ENCODE measurements at places on chromosomes 6 and 20.
A peak's percentile ranks its signal among the peaks of the same experiment; 100 is the strongest.

DNA sequence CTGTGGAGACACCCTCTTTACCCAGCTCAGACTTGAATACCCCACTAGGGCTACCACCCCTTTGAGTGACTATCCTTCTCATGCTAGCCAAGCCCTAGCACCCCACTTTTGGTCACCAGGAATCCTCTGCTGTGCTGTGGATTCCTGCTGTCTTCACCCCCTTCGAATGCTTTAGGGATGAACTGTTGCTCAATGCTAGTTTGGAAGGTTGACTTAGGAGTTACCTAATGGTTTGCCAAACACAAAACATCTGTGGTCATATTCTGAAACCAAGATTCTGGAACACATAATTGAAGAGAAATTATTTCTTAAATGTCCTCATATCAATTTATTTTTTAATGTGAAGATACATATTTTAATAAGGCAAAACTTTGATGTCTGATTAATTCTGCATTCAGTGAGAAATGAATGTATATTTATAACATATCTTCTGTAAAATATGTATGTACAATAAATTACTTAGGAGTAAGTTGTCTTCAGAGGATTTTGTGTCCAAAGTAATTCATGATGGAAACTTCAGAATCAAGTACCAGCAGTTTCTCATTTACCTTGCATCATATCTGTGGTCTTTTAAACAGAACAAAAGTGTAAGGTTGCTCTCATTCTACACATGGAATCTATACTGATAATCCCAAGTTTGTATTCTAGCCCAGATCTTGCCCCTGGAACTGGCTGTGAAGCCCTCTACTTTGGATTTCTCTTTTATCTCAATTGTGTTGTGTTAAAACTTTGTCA is 46.9 kb downstream of the TMEM200A start:
- DNase-seq: no peak

- DNase-seq: no peak
Observed at GRCh38 chr6:107533415-107534059, 43.6 kb downstream of the SOBP start.

- DNase-seq: no peak
Observed at GRCh38 chr20:9375221-9375681, 139.1 kb upstream of the LAMP5 start.

GRCh38 chr20:56987986-56988385 is 278.5 kb downstream of the BMP7 start:
- no peak for DNase-seq

DNA sequence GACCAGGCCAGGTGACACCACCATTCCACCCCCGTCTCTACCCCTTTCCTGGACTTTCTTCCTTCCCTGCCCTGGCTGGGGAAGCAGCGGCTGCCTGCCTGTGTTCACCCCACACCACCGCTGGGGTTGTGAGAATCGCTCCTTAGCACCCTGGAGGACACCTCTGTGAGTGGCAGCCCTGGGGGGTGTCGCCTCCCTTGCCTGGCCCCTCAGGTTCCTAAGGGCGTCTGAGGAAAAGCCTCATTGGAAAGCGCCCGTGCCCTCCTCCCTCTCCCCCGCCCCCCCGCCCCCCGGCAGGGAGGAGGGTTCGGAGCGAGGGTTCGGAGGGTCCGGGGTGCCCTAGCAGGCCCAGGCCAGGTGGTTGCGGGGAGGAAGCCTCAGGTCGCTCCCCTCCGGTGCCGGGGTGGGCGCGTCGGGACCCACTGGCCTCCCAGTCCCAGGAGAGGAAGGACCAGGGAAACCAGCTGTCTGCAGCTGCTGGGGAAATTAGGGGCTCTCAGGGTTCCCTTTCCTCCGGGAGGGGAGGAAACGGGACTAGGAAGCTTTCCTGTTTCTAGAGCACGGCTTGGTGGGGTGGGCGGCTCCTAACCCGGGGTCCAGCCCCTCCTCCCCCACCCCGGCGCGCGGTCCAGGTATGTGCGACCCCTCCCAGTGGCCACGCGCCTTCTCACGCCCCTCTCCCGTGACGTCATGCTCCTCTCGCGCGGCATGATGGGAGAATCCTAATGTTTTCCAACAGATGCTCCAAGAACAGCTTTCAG is at the start of gene PHACTR3:
Gene PHACTR3, plus strand, starts transcription at position 760 of the 761 bp plus-strand sequence. CDS start 475 bp downstream, outside the sequence.
- DNase-seq: no peak

- no peak for DNase-seq
Observed at GRCh38 chr6:1698527-1698926, 88.8 kb downstream of the FOXC1 start.

- no peak for DNase-seq
Observed at GRCh38 chr6:39786649-39787048, 5.5 kb upstream of the DAAM2 start.

DNA sequence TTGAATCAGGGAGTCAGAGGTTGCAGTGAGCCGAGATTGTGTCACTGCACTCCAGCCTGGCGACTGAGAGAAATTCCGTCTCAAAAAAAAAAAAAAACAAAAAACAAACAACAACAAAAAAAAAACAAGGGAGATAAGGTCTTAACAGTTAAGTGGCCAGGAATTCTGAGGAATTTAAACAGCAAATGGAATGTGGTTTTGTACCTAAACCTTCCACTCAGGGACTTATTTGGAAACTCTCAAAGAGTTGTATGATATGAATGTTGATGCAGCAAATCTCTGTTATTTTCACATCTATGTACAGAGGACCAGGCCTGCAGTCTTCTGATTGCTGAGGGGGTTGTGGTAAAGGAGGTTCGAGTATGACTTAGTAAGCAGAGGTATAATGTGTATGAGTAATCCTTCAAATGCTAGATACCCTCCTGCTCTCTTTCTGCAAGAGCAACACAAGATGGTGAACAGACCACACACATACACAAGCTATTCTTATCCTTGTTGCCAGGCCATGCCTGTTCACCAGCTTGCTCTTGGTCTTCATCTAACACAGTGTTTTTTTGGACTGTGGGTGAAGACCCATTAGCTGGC is 174.9 kb upstream of the SCGN start:
- no peak for DNase-seq

- peak; percentile 1 for DNase-seq
Observed at GRCh38 chr6:33815854-33816253, 12.1 kb upstream of the MLN start.

GRCh38 chr6:106804346-106805335 is 169.9 kb downstream of the CD24 start:
- no peak for DNase-seq

DNA sequence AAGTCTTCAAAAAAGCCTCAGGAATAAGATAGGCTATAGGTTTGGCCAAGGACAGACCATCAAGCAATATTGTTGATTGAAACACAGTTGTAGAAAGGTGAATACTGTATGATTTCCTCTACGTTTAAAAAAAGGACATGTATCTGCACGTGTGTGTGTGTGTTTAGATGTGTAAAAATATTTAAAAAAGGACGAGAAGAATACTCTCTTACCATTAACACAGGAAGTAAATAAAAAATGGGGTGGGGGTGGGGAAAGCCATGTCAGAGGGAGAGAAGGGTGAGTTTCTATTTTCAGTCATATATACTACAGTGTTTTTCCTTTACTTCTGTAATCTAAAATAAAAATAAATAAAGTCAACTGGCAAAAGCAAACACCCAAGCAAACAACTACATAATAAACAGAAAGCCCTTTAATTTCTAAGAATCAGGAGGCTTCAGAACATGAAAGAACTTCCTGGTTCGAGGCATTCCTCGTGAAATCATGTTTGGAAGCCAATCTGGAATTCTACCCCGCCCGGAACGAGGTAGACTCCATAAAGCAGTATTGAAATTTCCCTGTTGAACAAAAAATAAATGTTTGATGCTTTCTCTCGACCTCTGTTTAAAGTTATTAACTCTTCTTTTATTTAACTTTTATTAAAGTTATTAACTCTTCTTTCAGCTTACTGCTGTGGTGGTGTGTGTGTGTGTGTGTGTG is 158.1 kb upstream of the ZNF217 start:
- DNase-seq: no peak

- DNase-seq: no peak
Observed at GRCh38 chr20:19004975-19005374, 191.4 kb downstream of the SCP2D1 start.

- peak; percentile 62 for DNase-seq
Observed at GRCh38 chr6:161233986-161234661, 39.7 kb downstream of the AGPAT4 start.

DNA sequence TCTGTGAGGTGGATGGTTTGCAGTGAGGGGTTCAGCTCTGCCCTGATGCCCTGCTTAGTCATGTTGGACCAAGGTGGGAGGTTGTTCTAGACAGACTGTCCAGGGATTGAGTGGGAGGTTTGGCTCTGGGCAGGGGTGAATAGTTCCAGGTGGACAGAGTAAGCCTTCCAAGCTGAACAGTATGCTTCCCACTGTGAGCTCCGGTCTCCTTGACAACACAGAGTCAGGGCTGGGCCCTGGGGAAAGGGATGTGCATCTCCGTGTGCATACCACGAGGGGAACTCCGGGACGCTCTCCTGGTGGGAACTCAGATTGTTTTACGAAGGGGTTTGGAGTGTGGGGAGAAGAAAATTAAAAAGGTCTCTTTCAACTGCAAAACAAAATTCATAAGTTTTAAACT is 174.7 kb downstream of the DHX35 start:
- no peak for DNase-seq

DNA sequence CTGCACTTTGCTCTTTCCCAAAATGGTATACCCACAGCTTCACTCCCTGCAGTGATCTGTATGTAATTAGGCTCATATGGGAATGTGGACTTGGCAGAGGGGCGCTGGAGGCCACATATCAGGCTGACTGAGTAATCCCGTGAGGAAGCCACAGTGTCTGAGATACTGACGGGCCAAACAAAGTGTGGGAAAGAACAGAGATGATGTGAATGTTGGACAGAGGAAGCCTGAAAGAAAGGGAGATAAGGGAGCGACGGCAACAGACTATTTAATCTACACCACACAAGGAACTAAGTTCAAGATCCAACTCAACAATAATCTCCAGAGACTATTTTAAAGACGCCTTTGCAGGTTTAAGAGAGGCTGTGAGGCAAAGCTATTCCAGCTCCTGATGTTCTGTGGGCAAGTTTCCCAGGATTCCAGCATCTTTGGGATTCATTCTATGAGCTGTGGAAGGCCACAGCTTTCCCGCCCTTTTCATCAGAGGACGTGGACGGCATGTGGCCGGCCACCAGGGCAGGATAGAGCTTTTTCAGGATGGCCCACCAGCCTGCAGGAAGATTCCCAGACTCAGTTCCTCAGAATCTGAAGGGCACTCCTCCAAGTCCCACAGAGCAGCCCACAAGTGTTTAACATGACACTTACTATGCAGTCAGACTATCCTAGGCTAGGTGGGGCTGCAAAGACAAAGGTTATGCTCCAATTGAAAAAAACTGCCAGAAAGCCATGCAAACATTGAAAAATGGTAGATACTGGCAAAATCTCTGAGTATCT is 237.5 kb downstream of the ATXN1 start:
- peak; percentile 48 for DNase-seq

DNA sequence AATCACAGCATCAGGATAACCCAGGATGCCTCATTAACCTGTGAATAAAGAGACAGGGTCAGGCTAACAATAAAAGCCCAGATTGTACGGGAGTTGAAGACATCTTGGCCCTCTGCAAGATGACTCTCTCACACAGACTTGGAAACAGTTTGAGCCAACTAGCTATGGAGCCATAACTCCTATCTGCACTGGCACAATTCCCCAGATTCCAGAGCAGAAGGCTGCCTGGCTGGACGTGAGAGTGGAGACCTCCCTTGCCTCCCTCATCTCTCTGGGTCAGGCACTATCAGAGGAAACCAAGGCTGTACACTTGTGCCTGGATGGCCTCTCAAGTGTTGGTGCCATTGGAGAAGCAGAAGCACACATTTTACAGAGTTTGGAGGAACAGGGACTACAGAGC is 312.6 kb downstream of the THBS2 start:
- DNase-seq: no peak

GRCh38 chr20:61593516-61593915 is 341.5 kb downstream of the CDH4 start:
- DNase-seq: no peak

- DNase-seq: no peak
Observed at GRCh38 chr20:63687419-63688178, 8.9 kb upstream of the TNFRSF6B start.

- DNase-seq: no peak
Observed at GRCh38 chr6:51463321-51463720, 624.1 kb downstream of the PKHD1 start.

- DNase-seq: no peak
Observed at GRCh38 chr6:145148776-145149175, 586.5 kb downstream of the EPM2A start.

- no peak for DNase-seq
Observed at GRCh38 chr6:126302191-126302590, 37.7 kb upstream of the CENPW start.

GRCh38 chr6:2900821-2901644 is 2.1 kb downstream of the SERPINB9 start:
- DNase-seq: no peak

- DNase-seq: no peak
Observed at GRCh38 chr6:104256646-104257045, 603.1 kb downstream of the HACE1 start.

DNA sequence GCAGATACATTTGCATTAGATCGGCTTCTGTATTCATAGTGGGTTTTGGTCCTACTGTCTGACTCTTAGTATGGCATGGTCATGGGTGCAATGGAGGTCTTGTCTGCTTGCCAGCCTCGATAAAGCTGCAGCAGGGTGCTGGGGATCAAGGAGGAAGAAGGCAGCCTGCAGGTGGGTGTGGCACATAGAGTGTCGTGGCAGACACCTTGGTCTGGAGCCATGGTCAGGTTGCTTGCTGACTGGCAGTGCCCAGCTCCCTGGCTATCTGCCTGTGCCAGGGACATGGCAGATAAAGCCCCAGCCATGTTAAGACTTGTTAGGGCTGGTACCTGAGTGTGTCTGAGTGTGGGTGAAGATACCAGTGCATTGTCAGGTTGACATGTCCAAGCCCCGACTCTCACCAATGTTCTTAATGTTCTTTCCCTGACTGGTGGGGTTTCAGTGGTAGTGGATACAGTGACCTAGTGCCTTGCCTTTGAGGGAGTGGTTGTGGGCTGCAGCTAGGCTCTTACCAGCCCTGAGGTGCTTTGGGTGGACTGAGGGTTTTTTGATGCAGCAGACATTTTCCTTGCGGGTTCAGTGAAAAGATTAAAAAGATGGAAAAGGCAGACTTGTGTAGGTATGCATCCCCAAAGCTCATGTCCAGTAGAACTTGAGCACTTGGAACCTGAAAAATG is 1.8 kb downstream of the FAM83D start:
- DNase-seq: no peak

GRCh38 chr6:71582820-71583219 is 294.2 kb downstream of the OGFRL1 start:
- DNase-seq: no peak

- DNase-seq: no peak
Observed at GRCh38 chr6:80460257-80460865, 353.9 kb downstream of the BCKDHB start.

GRCh38 chr6:31203345-31203979 is 33.0 kb upstream of the POU5F1 start:
- no peak for DNase-seq

- no peak for DNase-seq
Observed at GRCh38 chr6:113103634-113104361, 753.3 kb upstream of the MARCKS start.

- DNase-seq: no peak
Observed at GRCh38 chr20:62308102-62308822, 5.5 kb downstream of the ADRM1 start.

GRCh38 chr20:24032400-24032898 is 43.9 kb upstream of the GGTLC1 start:
- DNase-seq: no peak
